Activated T-cell treated with anti-CD3 and anti-CD28 coated beads, Interleukin-2, amount 50 U/mL, for 72 hours (primary cell): ENCODE measurements at places on chromosomes 13 and 19. TPM values are rescaled to one million over a fixed set of nuclear protein-coding genes. Genes with fewer than 3 reads are reported as not detected.
A peak's percentile ranks its signal among the peaks of the same experiment; 100 is the strongest.

- peaks cover 9% of the 10 kb centered on the region for H3K4me1 ChIP-seq
- no peak for DNase-seq
- H3K27ac ChIP-seq: no peak overlapping the region
- H3K4me3 ChIP-seq: no peak overlapping the region
Observed at GRCh38 chr19:48473161-48473966, 4.2 kb downstream of the CYTH2 start.

- no peak overlapping the region for H3K4me3 ChIP-seq
- no peaks in the 10 kb centered on the region for H3K4me1 ChIP-seq
- H3K27me3 ChIP-seq: no peaks in the 10 kb centered on the region
- no peak overlapping the region for H3K27ac ChIP-seq
- DNase-seq: no peak
- H3K36me3 ChIP-seq: no peaks in the 10 kb centered on the region
Observed at GRCh38 chr13:76668141-76668540, 218.1 kb downstream of the KCTD12 start.

DNA sequence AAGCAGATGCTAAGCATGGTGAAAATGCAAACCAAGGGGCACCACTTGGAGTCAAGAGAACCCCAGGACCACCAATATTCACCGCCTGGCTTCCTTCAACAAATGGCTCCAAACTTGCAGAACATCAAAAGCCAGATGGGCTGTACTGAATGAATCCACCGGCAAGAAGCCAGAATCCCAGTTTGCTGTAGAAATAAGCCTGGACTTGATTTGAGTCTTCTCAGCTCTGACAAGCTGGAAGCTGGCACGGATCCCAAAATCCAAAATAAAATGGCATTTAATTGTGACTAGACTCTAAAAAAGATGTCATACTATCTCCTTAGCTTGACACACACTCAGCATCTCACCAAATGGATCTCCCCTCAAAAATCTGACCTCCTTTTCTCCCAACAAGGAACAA lies 11.9 kb downstream of the EFNB2 start:
- H3K4me3 ChIP-seq: no peak overlapping the region
- no peaks in the 10 kb centered on the region for H3K4me1 ChIP-seq
- DNase-seq: no peak
- peaks cover 38% of the 10 kb centered on the region for H3K27me3 ChIP-seq

GRCh38 chr19:495402-496111 lies 729 bp upstream of the MADCAM1 start:
- peaks cover 6% of the 10 kb centered on the region for H3K4me1 ChIP-seq
- H3K36me3 ChIP-seq: peaks cover 2% of the 10 kb centered on the region

DNA sequence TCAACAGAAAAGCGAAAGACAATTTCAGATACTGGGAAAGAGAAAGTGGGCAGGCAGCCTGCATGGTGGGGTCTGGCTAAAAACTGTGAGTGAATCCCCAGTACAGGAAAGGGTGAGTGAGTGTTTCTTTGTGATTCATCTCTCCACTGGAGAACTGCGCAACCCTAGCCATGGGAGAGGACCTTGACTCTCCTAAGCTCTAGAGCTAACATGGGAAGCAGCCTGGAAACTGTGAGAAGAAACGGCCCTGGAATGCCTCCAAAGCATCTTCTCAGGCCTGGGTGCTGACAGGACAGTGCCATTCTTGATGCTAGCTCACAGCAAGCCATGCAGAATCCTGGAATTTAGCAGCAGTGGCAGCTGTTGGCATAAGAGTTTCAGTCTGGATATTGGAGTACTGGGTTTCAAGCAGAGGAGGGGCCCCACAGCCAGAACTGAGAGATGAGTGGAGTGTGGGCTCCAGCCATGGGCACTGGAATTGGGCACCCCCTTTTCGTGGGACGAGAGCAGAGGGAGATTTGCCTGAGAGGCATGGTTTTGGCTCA lies 18.7 kb upstream of the SLAIN1 start:
- peaks cover 41% of the 10 kb centered on the region for H3K27me3 ChIP-seq
- DNase-seq: no peak
- H3K27ac ChIP-seq: no peak overlapping the region
- H3K4me3 ChIP-seq: no peak overlapping the region
- H3K36me3 ChIP-seq: peaks cover 2% of the 10 kb centered on the region
- no peaks in the 10 kb centered on the region for H3K4me1 ChIP-seq

DNA sequence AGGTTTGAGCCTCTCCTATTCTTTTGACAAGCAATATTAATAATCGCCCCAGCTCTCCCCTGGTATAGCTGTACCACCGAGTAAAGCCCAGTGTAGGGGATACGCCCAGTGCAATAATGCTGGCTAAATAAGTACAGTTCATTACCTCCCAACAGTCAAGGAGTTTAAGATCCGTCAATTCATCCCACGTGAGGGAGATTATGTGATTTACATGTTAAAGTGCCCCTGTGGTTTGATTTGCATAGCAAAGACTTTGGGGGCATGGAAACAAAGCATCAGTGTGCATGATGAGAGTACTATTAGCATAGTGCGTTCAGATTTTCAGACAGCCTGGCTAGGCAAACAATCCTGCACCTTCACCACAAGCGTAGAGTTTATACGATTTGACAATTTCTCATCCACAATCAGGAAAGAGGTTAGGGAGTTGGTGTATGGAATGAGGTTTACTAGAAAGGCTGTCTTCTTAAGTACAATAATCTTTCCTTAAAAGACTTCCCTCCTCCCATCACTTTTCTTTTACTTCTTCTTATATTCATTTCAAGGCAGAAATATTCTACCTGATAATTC lies 754.0 kb downstream of the DIAPH3 start:
- H3K36me3 ChIP-seq: peaks cover 6% of the 10 kb centered on the region
- H3K4me1 ChIP-seq: no peaks in the 10 kb centered on the region
- no peak for DNase-seq
- H3K4me3 ChIP-seq: no peak overlapping the region
- H3K27me3 ChIP-seq: no peaks in the 10 kb centered on the region

DNA sequence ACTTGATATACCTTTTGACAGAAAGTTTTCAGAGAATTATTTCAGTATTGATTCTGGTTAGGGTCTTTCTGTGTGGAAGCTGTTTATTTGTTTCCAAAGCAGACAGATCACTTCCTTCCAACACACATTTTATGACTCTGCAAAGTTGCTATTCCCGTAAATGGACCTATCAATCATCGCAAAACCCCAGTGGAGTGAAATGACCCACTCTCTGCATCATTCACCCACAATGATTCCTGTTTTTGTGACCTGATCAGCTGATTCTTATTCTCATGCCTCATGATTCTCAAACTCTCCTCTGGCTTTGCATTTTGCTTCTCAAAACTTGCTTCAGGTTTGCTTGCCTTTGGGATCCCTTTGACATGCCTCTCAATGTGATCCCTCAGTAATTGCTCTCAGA lies 453.7 kb downstream of the PCDH17 start:
- no peaks in the 10 kb centered on the region for H3K36me3 ChIP-seq
- no peaks in the 10 kb centered on the region for H3K27me3 ChIP-seq
- no peak overlapping the region for H3K27ac ChIP-seq
- H3K4me3 ChIP-seq: no peak overlapping the region

Gene APBA3
- 52.7 TPM for total RNA-seq

DNA sequence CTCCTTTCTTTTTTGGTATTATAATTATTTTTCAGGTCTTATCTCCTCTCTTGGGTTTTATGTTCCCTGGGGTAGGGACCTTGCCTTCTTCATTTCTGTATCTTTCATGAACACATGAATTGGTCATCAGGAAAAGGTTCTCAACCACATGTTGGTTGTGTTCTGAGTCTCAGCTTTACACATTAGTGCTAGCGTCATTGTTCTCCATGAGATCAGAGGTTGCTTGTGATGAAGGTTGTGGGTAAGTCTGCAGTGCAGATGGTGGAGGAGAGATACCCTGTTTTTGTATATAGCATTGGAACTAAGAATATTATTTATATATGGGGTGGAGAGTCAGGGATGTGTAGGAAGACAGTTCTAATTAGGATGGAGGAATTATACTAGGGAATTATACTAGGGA lies 24.5 kb upstream of the CEACAM8 start:
- H3K36me3 ChIP-seq: no peaks in the 10 kb centered on the region
- H3K4me3 ChIP-seq: no peak overlapping the region
- no peak for DNase-seq
- peaks cover 9% of the 10 kb centered on the region for H3K4me1 ChIP-seq
- peaks cover 52% of the 10 kb centered on the region for H3K27me3 ChIP-seq
- no peak overlapping the region for H3K27ac ChIP-seq

DNA sequence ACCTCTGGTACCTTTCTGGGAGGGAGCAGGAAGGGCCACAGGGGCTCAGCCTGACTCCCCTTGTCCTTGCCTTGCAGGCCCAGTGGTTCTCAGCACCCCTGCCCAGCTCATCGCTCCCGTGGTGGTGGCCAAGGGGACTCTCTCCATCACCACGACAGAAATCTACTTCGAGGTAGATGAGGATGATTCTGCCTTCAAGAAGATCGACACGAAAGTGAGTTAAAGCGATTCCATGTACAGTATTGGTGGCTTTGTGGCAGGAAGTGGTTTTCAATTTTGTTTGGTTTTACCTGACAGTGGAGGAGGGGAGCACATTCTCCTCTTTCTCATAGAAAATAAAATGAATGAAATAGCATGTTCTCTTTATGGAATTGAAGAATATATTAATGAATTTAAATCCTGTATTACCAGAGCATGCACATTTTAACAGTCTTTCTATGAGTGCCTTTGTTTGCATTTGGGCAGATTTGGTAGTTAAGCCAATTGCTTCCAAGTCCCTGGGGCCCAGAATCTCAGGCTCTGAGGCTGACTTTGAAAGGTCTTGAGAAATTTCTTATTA lies 4.1 kb downstream of the MAB21L1 start:
- peaks cover 67% of the 10 kb centered on the region for H3K27me3 ChIP-seq
- peak; percentile 10 for DNase-seq
- no peak overlapping the region for H3K27ac ChIP-seq
- peaks cover 8% of the 10 kb centered on the region for H3K36me3 ChIP-seq

GRCh38 chr19:10137751-10138682 lies 18.3 kb upstream of the EIF3G start:
- H3K27ac ChIP-seq: no peak overlapping the region
- H3K4me3 ChIP-seq: no peak overlapping the region
- no peaks in the 10 kb centered on the region for H3K27me3 ChIP-seq
- DNase-seq: no peak
- peaks cover 3% of the 10 kb centered on the region for H3K36me3 ChIP-seq

Gene NUP62
- 135 TPM for total RNA-seq

DNA sequence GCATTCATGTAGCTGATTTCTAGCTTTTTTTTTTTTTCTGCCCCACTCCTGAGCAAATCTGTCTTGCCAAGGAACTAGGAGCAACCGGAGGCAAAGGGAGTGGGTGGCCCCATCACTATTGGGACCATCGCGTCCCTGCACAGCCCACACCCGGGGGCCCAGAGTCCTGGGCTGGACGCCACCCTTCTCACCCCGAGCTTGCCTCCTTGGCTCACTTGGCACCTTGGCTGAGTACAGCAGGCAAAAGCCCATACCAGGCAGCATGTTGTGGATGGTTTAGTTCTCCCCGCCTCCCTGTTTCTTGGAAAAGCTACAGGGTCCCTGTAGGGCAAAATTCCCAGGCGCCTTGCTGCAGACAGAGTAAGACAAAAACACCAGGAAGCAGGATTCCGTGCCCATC lies 13.7 kb downstream of the SMIM24 start:
- no peak overlapping the region for H3K27ac ChIP-seq
- DNase-seq: no peak
- H3K36me3 ChIP-seq: no peaks in the 10 kb centered on the region
- H3K4me3 ChIP-seq: no peak overlapping the region

DNA sequence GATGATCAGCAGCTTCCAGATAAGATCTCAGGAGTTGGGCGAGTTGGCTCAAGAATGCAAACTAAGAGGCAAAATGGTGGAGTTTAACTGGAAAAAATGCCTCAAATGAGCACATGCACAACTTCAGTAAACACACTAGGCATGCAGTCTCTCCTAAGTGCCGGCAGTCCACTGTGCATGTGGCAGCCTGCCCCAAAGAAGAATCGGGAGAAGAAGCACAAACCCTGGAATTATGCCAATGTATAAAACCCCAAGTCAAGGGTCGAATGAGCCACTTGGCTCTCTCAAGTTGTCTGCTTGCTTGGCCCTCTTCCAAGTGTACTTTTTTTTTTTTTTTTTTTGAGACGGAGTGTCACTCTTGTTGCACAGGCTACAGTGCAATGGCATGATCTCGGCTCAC lies 53.3 kb upstream of the SLITRK1 start:
- no peak overlapping the region for H3K27ac ChIP-seq
- no peak for DNase-seq

DNA sequence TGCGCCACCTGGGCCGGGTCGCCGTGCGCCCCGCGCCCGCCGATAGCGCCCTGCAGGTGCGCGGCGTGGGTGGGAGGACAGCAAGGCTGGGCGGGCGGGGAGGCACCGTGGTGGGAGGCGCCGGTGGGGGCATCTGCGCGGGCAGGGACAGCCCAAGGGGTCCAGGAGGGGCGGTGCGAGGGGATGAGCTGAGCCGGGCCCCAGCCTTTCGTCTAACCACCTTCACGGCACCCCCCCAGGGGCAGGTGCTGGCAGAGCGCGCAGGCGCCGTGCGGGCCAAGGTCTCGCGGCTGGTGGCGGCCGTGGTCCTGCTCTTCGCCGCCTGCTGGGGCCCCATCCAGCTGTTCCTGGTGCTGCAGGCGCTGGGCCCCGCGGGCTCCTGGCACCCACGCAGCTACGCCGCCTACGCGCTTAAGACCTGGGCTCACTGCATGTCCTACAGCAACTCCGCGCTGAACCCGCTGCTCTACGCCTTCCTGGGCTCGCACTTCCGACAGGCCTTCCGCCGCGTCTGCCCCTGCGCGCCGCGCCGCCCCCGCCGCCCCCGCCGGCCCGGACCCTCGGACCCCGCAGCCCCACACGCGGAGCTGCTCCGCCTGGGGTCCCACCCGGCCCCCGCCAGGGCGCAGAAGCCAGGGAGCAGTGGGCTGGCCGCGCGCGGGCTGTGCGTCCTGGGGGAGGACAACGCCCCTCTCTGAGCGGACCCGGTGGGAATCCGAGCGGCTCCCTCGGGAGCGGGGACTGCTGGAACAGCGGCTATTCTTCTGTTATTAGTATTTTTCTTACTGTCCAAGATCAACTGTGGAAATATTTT lies 3.1 kb downstream of the KISS1R start:
- peak overlapping the region; percentile 99 for H3K4me3 ChIP-seq
- peak overlapping the region; percentile 89 for H3K27ac ChIP-seq
- H3K27me3 ChIP-seq: no peaks in the 10 kb centered on the region
- no peaks in the 10 kb centered on the region for H3K36me3 ChIP-seq
- peak; percentile 74 for DNase-seq
- H3K4me1 ChIP-seq: peaks cover 20% of the 10 kb centered on the region

Gene TMPRSS9
- total RNA-seq: 0.19 TPM

DNA sequence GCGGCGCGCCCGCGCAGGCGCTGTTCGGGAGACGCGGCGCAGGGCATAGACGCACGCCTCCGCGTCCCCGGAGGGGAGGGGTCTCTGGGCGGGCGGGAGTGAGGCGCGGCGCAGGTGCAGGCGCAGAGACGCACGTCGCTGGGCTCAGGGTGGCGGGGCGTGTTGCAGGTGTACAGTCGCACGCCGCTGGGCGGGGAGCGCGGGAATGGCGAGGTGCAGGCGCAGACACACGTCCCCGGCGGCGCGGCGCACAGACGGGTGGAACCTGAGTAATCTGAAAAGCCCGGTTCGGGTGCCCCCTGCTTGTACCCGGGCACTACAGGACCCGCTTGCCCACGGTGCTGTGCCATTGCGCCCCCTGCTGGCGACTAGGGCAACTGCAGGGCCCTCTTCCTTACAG lies 44.7 kb downstream of the PLPP2 start:
- H3K36me3 ChIP-seq: no peaks in the 10 kb centered on the region
- no peak overlapping the region for H3K27ac ChIP-seq
- no peak for DNase-seq
- H3K27me3 ChIP-seq: peaks cover 2% of the 10 kb centered on the region
- H3K4me1 ChIP-seq: peaks cover 4% of the 10 kb centered on the region
- no peak overlapping the region for H3K4me3 ChIP-seq

GRCh38 chr13:45196096-45196495 lies 4.7 kb downstream of the KCTD4 start:
- H3K27me3 ChIP-seq: no peaks in the 10 kb centered on the region
- H3K4me3 ChIP-seq: no peak overlapping the region
- peaks cover 6% of the 10 kb centered on the region for H3K4me1 ChIP-seq

Gene ERICH6B
- total RNA-seq: not detected
